CD4-positive, alpha-beta T cell treated with Interleukin-6 at 100 ng/mL for 8 hours (primary cell): ENCODE measurements at places on chromosomes 2 and 18.

- DNase-seq = no peak
Observed at GRCh38 chr2:120994301-120994995, 258.8 kb downstream of the GLI2 start.

GRCh38 chr2:2306878-2307277, 24.2 kb downstream of the MYT1L start:
- DNase-seq = no peak

GRCh38 chr18:34773378-34773777, 63.3 kb downstream of the DTNA start:
- no peak for DNase-seq

DNA sequence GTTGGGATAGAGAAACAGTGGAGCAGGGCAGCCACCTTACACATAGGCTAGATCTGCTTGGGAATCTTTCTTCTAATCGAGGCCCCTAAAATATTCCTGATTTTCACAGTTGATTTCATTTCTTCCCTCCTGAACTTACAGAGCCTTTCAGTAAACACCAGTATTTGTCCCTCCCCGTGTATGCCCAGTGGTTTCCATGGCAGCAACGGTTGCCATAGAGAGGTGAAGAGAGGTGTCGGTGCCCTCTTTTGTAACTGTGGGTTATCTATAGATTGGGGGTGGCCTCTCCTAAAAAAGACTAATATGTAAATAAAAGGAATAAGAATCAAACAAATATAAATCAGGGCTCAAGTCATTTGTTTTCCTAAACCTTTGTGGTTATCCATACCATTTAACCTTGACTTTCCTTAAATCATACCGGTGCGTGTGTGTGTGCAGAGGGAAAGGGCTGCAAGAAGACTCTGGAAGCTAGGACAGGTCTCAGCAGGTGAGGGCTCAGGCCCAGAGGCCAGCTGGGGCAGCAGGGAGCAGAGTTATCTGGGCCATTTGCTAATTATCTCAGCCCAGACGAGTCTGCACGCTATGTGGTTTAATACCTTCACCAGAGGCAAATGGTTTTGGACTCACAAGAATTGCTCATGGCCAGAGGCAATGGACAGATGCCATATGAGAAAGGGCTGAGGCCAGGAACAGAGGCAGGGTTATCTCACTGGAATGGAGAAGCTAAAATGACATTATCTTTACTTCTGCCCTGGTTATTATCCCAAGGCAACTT, 35.5 kb downstream of the LIPG start:
- DNase-seq = no peak

GRCh38 chr2:129281791-129282530, 697.5 kb upstream of the RAB6C start:
- DNase-seq = no peak

- peak; percentile 84 for DNase-seq
Observed at GRCh38 chr2:112623913-112624777, 21.6 kb upstream of the SLC20A1 start.

GRCh38 chr2:72803151-72803550, 22.7 kb downstream of the EXOC6B start:
- no peak for DNase-seq

DNA sequence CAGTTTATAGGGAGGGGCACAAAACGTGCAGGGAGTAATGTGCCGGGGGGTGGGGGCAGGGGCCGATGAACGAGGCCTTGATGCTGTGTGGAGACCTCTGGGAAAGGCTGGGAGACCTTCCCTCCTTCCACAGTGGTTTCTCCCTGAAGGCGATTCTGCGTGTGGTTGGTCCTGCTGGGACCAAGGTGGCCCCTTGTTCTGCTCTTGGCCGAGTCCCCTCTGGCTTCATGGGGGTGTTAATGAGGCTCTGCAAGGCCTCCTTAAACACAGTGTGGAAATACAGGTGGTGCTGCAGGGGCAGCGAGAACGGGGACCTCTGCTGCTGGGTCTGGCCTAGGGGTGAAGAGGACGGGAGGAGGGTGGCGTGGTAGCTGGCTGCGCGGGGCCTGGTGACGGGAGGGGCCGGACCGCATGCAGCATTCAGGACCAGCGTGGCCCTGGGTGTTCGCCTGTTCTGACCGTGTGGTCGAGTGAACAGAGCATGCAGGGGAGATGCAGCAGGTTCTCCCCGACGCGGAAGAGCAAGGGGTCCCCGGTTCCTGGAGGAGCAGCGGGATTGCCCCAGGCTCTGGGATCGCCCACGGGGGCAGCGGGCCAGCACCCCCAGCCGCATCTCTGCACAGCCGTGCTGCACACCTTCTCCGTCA, 42.1 kb upstream of the KCNG2 start:
- DNase-seq = no peak

DNA sequence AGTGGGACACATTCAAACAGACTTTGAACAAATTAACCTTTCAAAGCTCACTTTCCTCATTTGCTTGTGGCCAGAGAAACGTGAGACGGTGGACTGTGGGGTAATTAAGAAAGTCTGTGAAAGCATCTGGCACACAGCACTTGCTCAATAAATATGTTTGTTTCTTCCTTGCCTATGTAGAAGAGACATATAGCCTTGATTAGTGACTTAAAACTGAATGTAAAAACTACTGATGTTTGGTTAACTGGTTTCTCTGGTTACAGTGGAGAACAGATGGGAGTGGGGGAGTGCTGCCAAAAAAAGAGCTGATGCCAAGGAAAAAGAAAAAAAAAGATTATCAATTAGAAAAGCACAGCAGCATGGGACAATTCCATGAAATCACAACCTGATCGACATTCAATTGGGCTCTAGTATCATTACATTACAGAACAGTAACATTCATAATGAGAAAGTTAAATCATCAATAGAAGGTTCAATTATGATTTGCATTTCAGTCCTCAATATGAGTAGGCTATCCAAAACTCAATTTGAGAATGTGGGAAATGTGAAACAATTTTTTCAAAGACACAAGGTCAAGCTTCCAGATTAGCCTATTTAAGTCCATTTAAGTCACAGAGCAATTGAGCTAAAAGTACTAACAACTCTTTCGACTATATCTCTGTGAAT, 14.7 kb downstream of the CUL3 start:
- DNase-seq = no peak
